Kasumi-1 (cell line): ENCODE measurements at places on chromosomes 5 and 9.
A peak's percentile ranks its signal among the peaks of the same experiment; 100 is the strongest.

DNA sequence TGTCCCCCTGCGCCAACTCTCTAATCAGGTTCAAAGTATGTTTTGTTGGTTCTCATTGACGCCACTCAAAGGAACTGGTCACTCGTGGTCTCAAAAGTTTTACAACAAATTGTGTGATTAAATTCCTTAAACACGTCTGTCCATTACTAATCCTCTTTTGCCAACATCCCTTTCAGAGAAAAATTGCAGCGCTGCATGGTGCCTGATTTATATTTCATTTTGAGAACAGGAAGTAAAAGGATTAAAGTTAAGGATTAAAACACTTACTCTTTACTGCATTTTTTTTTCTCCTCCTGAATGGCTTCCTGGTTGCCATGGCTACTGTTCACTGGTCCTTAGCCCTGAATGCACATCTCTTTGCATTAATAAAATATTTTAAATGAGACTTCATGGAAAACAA is 383.5 kb downstream of the GLIS3 start:
- no peak for DNase-seq

DNA sequence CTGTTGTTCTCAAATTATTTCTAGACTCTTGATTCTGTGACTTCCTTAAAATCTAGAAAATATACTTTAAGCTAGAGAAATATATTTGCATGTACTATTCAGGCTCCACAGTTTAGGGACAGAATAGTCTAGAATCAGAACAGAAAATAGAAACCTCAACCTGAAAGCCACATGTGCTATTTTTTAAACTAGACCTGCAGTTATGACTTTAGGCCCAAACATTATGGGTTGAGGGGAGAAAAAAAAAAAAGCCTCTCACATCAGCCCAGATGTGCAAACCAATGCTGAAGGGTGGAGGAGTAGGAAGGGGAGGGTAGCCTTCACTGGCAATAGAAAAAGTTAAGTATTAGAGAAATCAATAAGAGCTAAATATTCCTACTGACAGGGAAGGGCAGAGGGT is 35.7 kb downstream of the ELL2 start:
- DNase-seq = no peak

- peak; percentile 7 for DNase-seq
Measured at GRCh38 chr9:749716-750115, 91.8 kb upstream of the DMRT1 start.

DNA sequence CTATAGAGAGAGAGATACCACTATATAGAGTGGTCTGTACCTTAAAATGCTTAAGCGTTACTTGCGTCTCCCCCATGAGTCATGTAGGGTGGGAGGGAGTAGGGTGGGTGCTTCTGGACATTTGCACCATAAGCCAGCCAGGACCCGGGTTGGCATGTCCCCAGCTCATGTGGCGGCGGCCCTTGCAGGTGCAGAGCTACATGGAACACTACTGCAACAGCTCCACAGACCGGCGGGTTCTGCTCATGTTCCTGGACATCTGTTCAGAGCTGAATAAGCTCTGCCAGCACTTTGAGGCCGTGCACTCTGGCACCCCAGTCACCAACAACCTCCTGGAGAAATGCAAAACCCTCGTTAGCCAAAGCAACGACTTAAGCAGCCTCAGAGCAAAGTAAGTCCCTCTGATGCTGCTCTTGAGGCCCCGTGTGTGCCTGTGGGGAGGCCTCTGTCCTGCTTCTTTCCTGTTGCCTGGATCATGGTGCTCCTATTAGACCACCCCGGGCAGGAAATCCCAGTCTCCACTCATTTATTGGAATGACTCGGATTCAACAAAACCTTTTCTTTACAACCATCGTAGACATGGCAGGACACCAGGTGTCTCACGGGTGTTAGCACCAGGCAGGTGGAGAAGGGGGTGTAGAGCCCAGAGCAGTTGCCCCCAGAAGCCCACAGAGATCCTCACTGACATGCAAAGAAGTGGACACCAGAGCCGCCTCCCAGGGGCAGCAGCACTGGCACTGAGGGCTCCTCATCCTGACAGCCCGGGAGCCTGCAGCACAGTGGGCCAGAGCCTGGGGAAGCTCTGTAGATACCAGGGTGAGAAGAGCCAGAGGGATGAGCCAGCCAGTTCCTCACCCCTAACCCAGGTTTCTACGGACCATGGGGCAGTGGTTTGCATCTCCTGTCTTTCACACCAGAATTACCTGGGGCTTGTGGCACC is 8.8 kb downstream of the SPACA9 start:
- DNase-seq = no peak

- no peak for DNase-seq
Measured at GRCh38 chr5:54624805-54625568, 107.4 kb downstream of the SNX18 start.

DNA sequence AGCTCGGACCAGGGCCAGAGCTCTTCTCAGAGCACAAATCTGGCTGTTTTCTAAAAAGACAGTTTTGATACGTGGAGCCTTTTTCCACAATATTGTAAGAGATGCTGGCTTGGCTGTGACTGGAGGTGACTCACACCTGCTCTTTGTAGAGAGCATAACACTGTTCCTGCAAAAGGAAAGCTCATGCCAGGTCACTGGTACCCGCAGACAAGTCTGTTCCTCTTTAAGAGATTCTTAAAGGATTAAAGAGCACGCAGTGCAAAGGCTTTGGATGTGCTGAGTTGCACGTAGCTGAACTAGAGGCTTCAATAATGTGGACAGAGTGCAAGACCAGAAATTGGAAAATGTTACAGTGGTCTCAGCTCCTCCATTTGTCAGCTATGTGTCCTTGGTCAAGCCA is 19.0 kb downstream of the ACTL7B start:
- DNase-seq = no peak

DNA sequence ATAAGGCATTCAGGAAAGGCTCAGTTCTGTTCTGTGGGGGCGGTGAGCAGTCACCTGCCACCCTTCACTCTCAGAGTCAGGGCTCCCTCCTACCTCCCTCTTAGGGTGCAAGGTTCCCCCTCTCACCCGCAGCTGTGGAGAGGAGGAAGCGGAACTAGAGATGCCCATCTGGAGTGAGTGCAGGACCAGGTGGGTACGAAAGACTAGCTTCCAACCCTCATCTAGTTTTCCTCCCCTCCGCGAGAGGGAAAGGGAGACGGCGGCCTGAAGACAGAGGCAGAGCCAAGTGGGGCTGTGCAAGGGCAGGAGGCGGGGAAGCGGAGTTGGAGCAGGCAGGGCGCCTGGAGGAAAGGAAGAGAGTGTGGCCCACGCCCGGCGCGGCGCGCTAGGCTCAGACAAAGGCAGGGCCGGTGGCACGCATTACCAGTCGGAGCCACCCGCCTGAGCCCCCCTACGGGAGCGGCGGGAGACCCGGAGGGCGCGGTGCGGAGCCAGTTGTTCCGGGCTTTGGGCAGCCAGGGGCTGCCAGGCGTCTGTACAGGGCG is 7.3 kb downstream of the PRR7 start:
- DNase-seq = no peak

GRCh38 chr9:6632516-6633183 is 12.9 kb downstream of the GLDC start:
- DNase-seq = no peak

DNA sequence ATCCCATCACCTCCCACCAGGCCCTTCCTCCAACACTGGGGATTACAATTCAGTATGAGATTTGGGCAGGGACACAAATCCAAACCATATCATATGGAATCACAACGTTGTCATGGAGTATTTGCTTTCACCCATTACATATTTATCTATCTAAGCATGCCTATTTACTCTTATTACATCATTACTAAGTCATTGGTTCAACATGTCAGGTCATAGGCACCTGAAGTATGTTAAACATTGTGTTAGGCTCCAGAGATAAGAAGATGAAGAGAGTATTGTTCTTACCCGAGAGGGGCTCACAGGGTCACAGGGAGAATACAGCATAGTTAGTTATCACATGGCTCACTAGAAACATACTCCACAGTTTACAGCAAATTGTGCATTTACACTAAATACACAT is 150.5 kb downstream of the TMEM161B start:
- no peak for DNase-seq

DNA sequence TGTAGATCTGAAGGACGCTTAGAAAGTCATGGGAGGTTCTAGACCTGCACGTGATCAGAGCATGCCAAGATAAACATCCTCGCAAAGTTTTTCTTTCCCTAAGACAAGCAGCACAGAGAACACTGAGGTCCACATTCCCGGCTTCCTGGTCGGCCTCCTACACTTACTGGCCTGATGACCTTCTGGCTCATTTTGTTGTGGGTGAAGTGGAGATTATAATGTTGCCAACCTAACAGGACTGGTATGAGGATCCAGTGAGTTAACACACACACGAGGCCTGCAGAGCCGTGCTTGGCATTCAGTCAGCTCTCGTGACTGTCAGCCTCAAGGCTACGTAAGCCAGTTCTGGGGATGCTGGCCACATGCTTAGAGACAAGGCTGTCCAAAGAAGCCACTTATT is 186.0 kb downstream of the TENT4A start:
- DNase-seq = no peak

GRCh38 chr9:120513825-120514396 is 66.1 kb downstream of the CDK5RAP2 start:
- DNase-seq = no peak

DNA sequence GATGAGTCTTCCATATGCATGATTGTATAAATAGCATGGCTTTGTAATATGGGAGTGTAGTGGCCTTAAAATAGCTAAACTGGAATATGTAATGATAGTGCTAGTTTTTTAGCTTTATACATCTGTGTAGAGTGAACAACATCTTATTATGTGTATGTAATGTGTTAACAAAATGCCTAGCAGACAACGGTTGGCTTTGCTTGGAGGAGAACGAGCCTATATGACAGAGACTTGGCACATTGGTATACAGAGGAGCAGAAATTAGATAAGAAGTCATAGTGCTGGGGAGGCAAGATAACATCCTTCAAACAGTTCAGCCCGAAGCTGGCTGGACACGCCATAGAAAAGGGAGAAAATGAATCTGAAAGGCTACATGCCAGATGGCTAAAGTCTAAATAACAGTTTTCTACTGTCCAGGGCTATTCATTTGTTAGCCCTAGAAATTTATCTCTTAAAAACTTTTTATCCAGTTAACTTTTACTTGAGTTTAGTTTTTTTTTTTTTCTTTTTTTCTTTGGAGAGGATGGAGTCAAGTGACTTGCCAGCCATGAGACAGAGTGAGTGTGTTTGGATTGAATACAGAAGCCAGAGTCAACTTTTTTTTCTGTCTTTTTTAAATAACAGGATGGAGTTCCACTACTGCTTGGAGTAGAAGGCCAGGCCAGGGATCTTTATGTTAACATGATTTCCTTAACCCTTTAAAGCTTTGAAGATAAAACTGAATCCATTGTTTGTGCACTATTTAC is 214.4 kb upstream of the ACTBL2 start:
- DNase-seq = no peak

- DNase-seq = peak; percentile 73
Measured at GRCh38 chr5:126490167-126490940, 67.1 kb downstream of the GRAMD2B start.

DNA sequence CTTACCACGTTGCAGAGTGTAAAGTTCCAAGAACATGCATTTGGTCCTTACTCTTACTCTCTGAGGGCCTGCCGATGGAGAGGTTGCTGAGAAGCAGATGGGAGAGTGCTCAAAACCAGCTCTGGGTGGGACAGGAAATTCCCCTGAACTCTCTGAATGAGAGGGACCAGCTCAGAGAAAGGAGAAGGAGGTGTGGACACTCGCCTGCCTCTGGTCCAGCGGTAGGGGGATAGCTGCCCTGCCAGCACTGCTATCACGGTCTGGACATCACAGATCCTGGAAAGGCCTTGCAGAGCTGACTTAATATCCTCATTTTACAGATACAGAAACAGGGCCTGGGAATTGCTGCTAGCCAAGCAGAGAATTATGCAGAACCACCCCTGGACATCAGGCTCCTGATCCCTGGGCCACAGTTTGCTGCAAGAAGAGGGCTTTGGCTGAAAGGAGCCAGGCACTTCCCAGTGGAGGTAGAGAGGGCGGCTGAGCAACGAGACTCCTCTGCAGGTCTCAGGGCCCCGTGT is 4.9 kb downstream of the TRAF1 start:
- no peak for DNase-seq

DNA sequence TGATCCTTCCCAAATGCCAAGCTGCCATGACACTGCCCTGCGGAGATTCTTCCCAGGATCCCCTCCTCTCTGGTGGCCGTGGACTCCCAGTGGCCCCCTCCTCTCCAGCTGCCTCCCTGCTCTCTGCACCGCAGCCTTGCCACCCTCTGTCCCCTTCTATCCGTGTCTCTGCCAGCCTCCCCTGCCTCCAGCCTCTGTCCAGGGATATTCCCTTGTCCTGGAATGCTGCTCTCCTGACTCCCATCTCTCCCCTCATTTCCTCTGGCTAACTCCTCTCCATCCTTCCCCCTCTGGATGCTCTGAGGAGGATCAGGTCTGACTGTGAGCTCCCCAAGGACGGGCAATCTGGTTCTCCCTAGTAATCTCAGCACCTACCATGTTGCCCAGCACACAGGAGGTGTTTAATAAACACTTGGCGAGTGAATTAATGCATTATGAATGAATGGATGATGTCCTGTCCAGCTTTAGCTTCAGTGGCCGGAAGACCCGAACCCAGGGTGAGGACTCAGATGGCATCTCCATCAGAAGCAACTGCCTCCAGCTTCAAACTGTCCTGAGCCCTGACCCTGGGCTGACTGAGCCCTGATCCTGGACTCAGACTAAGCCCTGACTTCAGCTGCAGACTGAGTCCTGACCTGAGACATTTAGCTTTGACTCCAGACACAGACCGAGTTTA is 7.5 kb upstream of the CRB2 start:
- no peak for DNase-seq

DNA sequence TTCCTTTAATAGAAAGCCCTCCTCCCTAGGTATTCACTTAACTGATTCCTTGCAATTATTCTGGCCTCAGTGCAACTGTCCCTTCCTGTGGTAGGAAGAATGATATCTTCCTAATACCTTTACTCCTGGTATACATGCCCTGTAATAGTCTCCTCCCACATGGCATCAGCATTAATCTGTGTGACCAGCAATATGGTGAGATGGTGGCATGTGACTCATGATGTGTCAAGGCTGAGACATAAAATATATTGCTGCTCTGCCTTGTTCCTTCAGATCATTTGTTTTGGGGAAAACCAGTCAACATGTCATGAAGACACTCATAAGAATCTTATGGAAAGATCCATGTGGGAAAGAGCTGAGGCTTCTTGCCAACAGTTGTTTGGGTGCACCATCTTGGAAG is 149.1 kb upstream of the TRPM3 start:
- no peak for DNase-seq

GRCh38 chr5:42691413-42691937 is 65.1 kb upstream of the CCDC152 start:
- no peak for DNase-seq

DNA sequence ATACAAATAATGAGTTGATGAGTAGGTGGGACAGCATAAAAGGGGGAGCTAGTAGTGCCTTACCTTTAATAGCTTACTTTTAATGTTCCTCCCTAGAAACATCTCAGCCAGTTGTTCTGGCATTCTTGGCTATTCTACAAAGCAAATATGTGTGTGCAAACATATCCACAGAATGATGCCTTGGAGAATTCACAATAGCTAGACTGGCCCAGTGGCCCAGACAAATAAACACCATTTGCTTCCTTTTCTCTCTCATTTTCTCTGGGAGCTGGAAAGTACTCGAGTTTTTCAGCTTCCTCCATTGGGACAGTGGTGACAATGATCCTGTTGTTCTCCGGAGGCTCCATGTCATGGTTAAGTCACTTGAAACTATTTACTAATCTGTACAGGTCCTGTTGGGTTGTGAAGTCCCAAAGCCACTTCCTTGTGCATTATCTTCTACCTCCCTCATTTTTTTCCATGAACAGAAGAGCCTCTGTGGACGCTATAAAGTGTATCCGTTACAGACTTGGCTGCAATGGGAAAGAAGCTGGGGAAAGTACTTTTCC is 122.9 kb downstream of the DMAC1 start:
- DNase-seq = no peak
